H1 (cell line): ENCODE measurements at places on chromosomes 11 and 22. TPM values are rescaled to one million over a fixed set of nuclear protein-coding genes. Genes with fewer than 3 reads are reported as not detected.

VSTM5 gene
- polyA plus RNA-seq, result 0.42 and 0.70 TPM in 2 replicates

OR52A1 gene
- polyA plus RNA-seq, result 5.7 and 5.9 TPM in 2 replicates

UPK2 gene
- 0.76 and 1.8 TPM in 2 replicates for polyA plus RNA-seq

CNIH2 gene
- polyA plus RNA-seq, result 11.6 and 12.5 TPM in 2 replicates
